ENCODE measurements at places on chromosomes 11 and 22.
A peak's percentile ranks its signal among the peaks of the same experiment; 100 is the strongest.

GRCh38 chr11:19084661-19085315 lies 24.3 kb upstream of the MRGPRX2 start:
- no peak for DNase-seq

DNA sequence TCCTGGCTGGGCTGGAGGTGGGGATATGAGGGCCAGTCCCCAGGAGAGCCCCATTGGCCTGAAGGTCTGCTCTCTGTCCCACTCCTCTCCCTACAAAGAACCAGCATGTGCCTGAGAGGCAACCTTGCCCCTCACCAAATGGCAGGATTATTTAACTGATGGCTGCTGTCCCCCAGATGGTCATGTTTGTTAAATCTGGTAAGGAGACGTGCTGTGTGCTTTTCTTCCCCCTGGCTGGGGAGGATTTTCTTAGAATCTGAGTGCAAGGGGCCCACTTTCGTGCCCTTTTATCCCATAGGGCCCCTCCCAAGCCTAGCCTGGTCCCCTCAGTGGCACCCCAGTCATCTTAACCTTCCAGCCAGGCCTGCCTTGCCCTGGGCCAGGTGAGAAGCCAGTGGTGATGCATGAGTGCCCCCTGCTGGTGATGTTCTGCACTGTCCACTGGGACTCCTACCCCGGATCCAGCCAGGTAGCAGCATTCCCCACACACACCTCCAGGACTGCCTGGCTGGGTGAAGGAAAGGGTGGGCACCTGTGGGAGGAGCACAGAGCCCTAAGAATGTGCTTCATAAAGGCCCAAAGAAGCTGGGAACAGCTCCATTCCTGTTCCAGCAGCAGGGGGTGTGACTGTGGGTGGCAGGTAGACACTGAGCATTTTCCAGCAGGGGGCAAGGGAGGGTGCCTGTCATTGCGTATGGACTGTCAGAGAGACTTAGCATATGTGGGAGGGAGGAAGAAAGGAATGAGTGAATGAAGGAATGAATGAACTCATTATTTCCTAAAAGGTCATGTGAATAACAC lies 28.9 kb downstream of the MFNG start:
- DNase-seq = peak; percentile 61

GRCh38 chr22:41917375-41917902 lies 2.6 kb upstream of the SHISA8 start:
- no peak for DNase-seq

DNA sequence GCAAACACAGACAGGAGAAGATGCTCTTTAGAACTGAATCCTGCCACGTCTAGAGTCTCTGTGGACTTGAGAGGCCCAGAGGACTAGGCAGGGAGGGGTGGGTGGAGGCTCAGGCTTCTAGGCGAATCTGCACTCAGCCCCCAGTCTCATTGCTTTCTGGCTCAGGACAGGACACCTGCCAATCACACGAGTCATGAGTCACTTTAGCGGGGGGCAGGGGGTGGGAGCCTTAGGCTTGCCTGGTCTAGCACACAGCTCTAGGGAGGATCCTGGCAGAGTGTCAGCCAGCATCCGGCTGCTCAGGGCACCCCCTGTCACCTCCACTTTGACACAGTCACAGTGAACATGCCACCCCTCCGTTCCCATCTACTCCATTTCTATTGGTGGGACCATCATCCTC lies 167.7 kb downstream of the CEP164 start:
- DNase-seq = no peak

DNA sequence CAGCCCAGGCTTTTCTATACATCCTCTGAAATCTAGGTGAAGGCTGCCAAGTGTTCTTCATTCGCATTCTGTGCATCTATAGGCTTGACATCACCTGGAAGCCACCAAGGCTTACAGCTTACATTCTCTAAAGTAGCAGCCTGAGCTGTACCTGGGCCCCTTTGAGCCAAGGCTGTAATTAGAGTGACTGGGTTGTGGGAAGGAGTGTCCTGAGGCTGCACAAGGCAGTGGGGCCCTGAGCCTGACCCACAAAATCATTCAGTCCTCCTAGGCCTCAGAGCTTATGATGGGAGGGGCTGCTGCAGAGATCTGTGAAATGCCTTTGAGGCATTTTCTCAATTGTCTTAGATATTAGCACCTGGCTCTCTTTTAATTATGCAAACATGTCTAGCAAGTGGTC lies 33.0 kb upstream of the RDX start:
- DNase-seq = no peak

GRCh38 chr11:30018495-30018894 lies 1.7 kb upstream of the KCNA4 start:
- DNase-seq = no peak

All from Ammon's horn (tissue), 1 donor.